ENCODE measurements at places on chromosomes 3 and 15. TPM values are rescaled to one million over a fixed set of nuclear protein-coding genes. Genes with fewer than 3 reads are reported as not detected.

Gene ZMYND10
- total RNA-seq = 0.54 TPM

Gene EXOSC7
- total RNA-seq = 94.5 TPM

Gene DOCK3
- 4.6 TPM for total RNA-seq

Gene KBTBD12
- 0.63 TPM for total RNA-seq

Gene CEP63
- 18.2 TPM for total RNA-seq

DNA sequence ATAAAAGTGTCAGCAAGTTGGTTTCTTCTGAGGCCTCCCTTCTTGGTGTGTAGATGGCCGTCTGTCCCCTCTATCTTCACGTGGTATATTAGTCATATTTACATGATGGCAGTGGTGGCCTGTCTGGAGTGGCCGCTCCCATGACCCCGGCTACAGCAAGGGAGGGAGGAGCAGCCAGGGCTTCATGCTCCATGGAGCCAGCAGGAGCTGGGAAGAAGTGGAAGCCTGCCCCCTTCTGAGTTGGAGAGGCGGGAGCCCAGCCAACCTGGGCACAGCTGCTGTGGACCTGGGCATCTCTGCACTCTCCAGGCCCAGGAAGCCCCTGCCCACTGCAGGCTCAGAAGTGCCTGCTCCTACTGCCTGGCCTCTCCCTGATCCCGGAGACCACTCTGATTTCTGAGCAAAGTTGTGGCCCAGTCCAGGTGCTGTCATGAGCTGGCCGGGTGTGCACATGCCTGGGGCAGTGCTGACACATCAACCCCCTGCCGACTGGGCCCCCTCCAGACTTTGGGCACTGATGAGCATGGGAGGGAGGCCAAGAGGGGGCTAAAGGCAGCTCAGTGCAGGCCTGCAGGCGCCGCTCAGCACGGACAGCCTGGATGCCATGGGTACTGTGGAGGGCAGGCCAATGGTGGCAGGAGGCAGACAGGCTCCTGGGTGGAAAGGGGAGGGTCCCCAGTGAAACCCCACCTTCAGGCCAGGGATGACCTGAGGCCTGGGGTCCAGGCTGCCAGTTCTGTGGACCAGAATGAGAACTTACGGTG is 84.8 kb downstream of the SERPINI1 start:
- H3K36me3 ChIP-seq = no peaks in the 10 kb centered on the region
- no peak for DNase-seq
- H3K27ac ChIP-seq = no peak overlapping the region
- H3K27me3 ChIP-seq = no peaks in the 10 kb centered on the region
- no peak overlapping the region for H3K4me3 ChIP-seq

GRCh38 chr3:154668187-154668586 is 238.2 kb upstream of the GPR149 start:
- no peaks in the 10 kb centered on the region for H3K27me3 ChIP-seq
- H3K4me1 ChIP-seq = no peaks in the 10 kb centered on the region
- H3K27ac ChIP-seq = no peak overlapping the region
- no peaks in the 10 kb centered on the region for H3K36me3 ChIP-seq
- DNase-seq = no peak

DNA sequence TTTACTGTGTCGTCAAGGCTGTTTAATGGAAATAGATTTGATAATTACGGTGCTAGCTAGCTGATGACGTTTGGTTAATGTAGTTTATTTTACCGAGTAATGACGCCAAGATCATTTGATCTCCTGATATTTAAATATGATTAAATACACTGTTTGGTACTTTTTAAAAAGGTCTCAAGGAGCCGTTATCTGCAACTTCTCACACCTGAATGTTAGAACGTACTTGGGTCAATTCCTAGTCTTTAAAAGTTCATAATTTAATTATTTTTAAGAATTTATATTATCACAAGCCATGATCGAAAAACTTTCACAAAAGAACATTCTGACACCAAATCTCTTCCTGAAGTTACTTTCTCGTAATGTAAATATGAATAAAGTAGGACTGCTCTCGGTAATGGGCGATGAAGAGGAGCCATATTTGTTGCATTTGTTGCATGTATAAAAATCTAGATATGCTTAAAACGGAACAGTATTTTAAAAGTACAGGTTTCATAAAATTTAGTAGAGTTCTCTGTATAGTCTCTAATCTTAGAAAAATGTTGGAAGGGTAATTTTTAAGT is 16.2 kb upstream of the CHD2 start:
- H3K27me3 ChIP-seq = no peaks in the 10 kb centered on the region
- DNase-seq = no peak
- peak overlapping the region; percentile 88 for H3K27ac ChIP-seq
- H3K4me1 ChIP-seq = peaks cover 9% of the 10 kb centered on the region
- H3K36me3 ChIP-seq = peaks cover 22% of the 10 kb centered on the region

GRCh38 chr3:149274220-149274619 is 52.6 kb upstream of the CP start:
- no peak overlapping the region for H3K27ac ChIP-seq
- no peaks in the 10 kb centered on the region for H3K4me1 ChIP-seq
- no peaks in the 10 kb centered on the region for H3K36me3 ChIP-seq
- H3K4me3 ChIP-seq = no peak overlapping the region

DNA sequence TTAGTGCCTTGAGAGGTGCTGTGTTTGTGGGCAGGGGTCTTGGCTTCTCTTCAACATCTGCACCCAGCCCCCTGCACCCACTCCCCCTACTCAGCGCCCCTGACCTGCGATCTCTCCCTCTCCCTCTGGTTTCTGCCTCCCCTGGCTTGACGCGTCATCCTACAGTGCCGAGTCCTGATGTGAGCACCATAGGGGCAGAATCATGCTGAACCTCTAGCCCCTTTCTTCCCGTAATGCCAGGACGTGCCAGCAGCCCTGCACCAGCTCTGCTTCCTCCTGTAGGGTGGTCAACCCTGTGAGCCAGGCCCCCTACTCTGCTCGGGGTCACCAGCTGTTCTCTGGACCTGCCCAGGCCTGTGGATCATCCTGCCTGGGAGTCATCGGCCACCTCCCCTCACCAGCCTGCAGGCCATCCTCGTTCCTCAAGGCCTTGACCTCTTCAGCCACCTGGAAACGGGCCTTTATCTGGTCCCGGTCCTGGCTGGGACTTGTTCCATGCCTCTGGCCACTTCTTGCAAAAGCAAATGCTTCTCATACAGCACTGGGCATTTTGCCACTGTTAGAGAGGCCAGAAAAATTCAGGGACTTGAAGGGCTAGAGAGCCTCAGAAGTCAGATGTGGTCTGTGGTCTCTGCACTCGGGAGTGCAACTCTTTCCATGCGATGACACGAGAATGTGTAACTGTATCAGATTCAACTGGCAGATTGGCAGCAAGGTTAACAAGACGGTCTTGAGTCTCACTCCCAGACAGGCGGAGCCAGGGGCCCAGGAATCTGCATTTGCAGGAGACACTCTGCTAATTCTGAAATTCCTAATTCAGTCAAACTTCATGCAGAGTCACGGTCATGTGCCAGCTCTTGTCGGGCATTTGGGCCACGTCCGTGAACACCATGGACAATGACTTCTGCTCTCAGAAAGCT is 16.7 kb upstream of the KLF15 start:
- no peak overlapping the region for H3K27ac ChIP-seq
- no peaks in the 10 kb centered on the region for H3K27me3 ChIP-seq
- no peak overlapping the region for H3K4me3 ChIP-seq
- no peaks in the 10 kb centered on the region for H3K36me3 ChIP-seq

GRCh38 chr3:87997298-87997697 is 61.5 kb downstream of the CGGBP1 start:
- no peaks in the 10 kb centered on the region for H3K4me1 ChIP-seq
- no peak overlapping the region for H3K27ac ChIP-seq
- H3K4me3 ChIP-seq = no peak overlapping the region
- no peaks in the 10 kb centered on the region for H3K36me3 ChIP-seq
- DNase-seq = no peak
- no peaks in the 10 kb centered on the region for H3K27me3 ChIP-seq

DNA sequence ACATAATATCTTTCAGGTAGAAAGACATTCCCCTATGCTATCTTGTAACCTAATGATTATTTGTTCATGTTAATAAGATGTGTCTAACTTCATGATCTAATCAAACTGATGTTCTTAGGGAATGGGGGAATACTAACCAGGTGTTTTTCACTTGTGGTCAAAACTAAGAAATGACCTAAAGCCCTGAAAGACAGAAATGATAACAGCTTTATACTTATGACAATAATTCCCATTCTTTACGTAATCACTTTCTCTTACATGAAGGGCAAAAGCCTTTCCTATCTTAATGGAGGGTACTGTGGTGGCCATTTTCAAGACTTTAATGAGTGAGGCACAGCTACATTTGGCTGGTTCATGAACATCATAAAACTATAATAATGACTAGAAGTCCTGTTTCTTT is 33.9 kb upstream of the MEIS2 start:
- H3K27ac ChIP-seq = no peak overlapping the region
- no peaks in the 10 kb centered on the region for H3K36me3 ChIP-seq
- H3K4me1 ChIP-seq = no peaks in the 10 kb centered on the region
- DNase-seq = no peak

- no peak overlapping the region for H3K4me3 ChIP-seq
- no peaks in the 10 kb centered on the region for H3K27me3 ChIP-seq
- 0 out of 2 replicates have a peak, but pooled peaks cover 3% of the 10 kb centered on the region for H3K4me1 ChIP-seq
Observed at GRCh38 chr3:39013289-39013688, 38.5 kb downstream of the SCN11A start.

GRCh38 chr15:74406992-74407705 is 26.6 kb downstream of the SEMA7A start:
- H3K4me3 ChIP-seq = no peak overlapping the region
- peaks cover 10% of the 10 kb centered on the region for H3K4me1 ChIP-seq
- no peaks in the 10 kb centered on the region for H3K27me3 ChIP-seq
- no peak for DNase-seq
- H3K36me3 ChIP-seq = no peaks in the 10 kb centered on the region
